ENCODE measurements at places on chromosomes 4 and X. TPM values are rescaled to one million over a fixed set of nuclear protein-coding genes. Genes with fewer than 3 reads are reported as not detected.

Gene LUZP4
- not detected for total RNA-seq

Gene FATE1
- total RNA-seq = not detected

Gene GYG2
- total RNA-seq = 0.86 TPM

Gene PHOX2B
- not detected for total RNA-seq

Gene SSX3
- not detected for total RNA-seq

Gene MEPE
- total RNA-seq = not detected

Gene PCYT1B
- total RNA-seq = 0.76 TPM

Gene RIPPLY1
- not detected for total RNA-seq

Gene IQCM
- total RNA-seq = not detected

Gene ABCB7
- 17.1 TPM for total RNA-seq

Gene HOPX
- 0.26 TPM for total RNA-seq

Gene HSFX2
- 0.72 TPM for total RNA-seq

Gene PNPLA4
- total RNA-seq = 8.6 TPM

Gene FAAH2
- 0.07 TPM for total RNA-seq

Gene H2BW1
- total RNA-seq = not detected

Gene TBC1D14
- 41.4 TPM for total RNA-seq

Gene OCIAD2
- 44.8 TPM for total RNA-seq
